ENCODE measurements at places on chromosomes 2 and 18.

DNA sequence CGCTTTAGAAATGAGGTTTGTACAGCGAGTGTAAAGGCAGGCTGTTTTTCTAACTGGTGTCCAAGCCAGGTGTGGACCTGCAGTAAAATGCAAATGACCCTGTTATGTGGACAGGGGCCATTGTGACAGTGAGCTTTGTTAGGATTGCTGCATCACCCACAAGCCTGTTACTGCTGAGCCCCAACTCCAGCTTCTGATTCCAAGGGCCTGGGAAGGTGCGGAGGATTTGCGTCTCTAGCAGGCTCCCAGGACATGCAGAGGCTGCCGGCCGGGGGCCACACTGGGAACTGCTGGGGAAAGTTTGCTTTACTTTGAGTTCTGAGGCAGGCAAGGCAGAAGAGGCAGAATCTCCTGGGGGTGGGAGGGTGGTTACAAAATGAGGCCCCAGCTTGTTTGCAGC, 164.1 kb downstream of the GLI2 start:
- DNase-seq, result no peak

DNA sequence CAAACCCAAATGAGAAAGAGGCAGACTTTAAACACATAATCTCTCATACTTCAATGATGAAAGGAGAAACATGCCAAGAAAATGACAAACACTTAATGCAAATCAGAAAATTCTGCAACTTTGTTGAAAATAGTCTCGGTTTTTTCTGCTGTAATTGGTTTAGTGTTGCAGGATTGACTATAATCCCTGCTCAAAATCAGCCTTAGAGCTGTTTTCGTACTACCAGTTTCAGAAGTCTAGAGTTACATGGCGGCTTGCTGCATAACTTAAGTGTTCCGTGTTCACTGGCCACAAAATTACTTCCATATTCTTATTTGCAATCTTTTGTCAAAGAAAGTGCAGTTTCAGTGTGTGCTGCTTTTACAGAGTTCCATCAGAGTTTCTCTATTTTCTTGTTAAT, 48.9 kb upstream of the ITGAV start:
- no peak for DNase-seq

- DNase-seq, result no peak
These were observed 115.5 kb downstream of the MGAT5 start for GRCh38 chr2:134369220-134369902.

DNA sequence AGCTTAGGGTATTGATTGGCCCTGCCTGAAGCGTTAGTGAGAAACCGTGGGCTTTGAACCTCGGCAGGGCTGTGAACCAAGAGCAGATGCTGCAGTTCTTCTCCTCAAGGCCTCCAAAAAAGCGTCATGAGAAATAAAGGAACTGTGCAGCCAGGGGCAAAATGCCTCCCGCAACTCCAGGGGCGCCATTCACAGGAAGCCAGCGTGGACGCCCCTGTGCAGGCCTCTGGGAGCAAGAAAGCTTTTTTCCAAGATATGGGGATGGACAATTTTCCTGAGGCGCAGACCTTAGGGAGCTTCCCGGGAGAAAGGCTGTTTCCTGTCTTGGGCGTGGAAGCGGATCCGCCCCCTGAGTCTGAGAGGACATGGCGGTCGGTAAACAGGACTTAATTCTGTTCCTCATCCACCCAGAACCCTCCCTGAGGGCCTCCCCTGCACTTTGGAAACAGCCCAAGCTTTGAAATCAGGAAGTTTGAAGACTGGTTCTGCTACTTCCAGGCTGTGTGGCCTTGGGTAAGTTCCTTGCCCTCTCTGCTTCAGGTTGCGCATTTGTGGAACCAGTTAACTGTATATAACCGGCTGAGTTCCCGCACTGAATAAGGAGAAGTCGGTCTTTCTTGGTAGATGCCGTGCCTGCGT, 29.6 kb upstream of the CABLES1 start:
- DNase-seq, result peak; percentile 17

- no peak for DNase-seq
These were observed 60.2 kb downstream of the DPP4 start for GRCh38 chr2:162013514-162014475.

DNA sequence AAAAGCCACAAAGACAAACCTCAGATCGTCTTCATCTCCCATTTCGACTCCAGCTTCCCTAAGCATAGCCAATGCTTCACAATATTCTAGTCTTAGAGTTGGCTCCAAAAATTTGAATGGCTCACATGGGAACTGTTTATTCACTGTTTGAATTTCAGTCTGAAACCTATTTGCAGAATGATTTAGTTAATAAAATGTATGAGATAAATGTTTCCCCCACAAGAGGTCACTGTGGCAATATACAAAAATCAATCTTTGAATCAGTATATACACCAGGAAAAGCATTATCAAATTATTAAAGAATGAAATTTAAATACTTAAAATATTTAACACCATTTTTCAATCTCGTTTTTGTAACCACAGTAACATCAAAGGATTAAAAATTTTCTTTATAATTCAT, 40.0 kb upstream of the MCM6 start:
- no peak for DNase-seq

DNA sequence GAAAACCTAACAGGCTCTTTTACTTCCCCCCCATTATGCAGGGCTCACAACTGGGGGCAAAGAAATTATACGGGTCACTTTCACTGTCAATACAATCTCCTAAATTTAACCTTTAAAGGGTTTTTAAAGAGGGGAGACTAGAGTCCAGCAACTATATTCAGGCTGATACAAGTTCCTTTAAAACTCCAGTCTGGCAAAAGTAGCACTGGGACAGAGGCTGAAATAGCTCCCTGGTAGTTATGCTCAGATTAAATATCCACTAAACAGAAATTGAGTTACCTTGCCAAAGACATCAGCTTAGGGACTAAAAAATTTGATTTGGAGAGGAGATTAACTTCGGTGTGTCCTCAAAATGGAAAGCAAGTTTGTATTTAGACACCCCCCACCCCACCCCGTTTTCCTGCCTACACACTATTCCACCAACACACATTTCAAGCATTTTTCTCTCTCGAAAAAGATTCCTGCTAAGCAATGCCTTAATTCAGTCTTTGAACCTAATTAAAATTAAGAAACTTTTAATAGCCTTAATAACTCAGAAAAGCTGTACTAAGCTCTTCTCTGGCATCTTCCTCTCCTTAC, 127.2 kb downstream of the OSBPL1A start:
- no peak for DNase-seq

DNA sequence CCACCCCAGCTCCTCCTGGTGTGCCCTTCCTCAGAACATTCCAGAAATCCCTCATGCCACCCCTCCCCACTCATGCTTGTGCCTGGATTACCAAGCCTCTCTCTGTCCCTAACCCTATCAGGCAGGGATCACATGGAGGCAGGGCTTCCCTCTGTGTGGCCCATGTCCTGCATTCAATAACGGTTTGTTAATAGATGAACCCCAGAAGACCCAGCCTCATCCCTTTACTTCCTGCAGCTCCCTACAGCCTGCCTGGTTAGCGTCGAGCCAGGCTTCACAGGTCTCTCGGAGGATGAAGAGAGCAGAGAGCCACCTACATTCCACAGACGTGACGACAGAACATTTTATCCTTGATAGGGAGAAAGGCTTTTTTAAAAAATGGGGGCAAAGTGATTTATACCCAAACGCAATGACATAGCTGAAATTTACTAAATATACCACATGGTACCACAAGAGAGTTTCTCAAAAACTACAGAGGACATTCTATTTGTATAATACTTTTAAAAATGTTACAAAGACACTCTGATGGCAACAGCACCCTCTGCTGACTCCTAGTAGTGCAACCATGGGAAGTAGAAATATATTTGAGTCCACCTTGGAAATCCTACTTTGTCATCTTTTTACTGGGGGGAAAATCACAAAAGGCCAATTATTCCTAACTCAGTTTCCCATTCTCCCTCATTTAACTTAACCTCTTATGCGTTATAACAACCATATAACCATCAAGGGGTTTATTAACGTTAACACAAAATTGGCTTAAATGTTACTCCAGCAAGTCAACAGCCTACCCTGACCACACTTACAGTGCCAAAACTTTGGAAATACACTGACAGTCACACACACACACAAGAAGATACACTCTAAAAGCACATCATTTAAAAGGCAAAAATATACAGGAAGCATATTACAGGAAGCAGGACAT, 30.7 kb downstream of the FBXO15 start:
- DNase-seq, result peak; percentile 41

DNA sequence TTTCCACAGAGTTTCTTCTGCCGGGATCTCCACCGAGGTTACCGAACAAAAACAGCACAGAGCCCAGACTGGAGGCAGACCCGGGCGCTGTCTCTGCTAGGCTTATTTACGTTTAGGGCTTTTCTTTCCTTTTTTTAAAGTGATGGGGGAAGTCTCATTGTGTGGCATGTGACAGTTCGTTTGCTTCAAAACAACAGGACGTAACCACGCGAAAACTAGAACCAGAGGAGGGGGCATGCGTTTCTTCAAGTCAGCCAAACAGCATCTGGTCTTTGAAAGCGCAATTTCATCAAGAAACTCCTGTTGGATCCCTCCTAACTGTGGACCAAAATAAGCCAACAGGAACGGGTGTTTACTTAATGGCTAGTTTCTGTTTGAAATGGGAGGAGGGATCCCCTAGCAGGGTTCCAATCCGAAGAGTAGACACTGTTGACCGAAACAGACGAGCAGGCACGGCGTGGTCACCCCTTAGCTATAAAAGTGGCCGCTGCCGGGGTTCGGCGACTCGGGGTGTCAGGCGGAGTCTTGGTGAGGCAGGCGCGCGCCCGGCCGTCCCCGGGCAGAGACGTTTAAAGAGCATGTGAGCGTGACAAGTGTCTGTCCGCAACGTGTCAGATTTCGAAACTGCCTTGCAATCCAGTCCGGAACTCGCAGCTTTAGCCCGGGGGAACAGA, 997 bp upstream of the TGIF1 start:
- no peak for DNase-seq

- DNase-seq, result no peak
These were observed 144.0 kb downstream of the DDX1 start for GRCh38 chr2:15735484-15736326.

DNA sequence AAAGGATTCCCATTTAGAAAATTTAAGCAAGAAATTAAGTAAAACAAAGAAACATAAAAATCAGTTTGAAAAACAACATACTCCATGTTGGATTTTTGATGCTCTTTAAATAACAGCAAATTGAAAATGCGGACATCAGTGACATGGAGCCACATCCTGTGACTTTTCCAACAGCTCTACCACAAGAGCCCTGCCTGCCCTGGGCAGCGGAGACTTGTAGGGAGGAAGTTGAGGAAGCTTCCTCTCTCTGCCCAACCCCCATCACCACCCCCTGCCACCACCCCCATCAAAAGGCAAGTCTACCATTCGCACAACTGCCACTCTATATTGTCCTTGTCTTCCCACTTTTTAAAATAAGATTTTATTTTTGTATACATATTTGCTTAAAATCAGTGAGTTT, 32.8 kb upstream of the DAPL1 start:
- DNase-seq, result no peak

GRCh38 chr2:58862244-58862643, 621.1 kb upstream of the FANCL start:
- DNase-seq, result no peak

DNA sequence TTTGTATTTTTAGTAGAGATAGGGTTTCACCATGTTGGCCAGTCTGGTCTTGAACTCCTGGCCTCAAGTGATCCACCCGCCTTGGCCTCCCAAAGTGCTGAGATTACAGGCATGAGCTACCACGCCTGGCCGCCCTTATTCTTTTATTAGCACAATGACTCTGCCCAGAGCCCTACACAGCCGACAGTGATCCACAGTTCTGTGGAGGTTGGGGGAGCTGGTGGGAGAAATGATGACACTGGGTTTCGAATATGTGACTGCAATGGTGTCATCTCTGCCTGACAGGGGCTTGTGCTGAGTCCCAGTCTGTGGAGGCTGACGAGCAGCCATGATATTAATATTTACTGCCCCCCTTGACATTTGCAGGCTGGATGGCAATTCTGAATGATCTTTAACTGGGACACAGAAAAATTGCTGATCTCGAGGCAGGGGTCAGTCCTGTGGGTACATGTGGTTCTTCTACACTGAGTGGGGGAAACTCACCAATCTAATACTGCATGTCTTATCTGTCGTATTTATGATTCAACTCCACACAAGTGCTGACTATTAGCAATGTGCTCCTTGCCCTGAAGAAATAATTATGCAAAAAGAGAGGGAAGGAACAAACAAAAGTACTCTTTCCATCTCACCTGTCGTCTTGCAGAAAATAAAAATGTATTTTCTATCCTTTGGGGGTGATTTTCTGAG, 6.3 kb upstream of the CTAGE1 start:
- no peak for DNase-seq

DNA sequence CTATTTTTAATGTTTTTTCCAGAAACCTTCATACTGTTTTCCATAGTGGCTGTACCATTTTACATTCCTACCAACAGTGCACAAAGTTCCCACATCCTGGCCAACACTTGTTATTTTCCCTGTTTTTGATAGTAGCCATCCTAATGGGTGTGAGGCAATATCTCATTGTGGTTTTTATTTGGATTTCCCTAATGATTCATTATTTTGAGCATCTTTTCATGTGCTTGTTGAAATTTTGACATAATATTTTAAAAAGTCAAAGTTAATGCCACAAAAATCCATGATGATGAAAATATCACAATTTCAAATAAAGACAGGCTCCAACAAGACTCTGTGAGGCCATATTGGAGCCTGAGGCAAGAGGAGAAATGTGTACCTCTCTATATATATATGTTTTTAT, 50.2 kb downstream of the VWA3B start:
- DNase-seq, result no peak

DNA sequence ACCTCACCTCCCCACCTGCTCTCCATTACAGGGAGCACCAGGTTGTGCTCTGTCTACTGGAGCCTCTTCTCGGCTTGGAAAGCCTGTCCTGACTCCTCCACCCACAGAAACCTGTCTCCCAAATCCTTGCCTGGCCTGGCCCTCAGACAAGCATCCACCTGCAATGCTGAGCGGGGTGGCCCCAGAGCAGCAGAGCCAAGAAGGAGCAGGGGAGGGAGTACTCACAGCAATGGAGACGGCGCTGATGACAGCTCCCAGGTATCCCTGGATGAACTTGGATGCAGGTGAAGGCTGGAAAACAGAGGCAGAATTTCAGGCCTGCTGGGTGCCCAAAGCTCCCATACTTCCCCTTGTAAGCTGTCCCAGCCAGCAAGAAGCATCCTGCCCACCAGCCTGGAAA, 72.8 kb downstream of the SFXN5 start:
- no peak for DNase-seq

DNA sequence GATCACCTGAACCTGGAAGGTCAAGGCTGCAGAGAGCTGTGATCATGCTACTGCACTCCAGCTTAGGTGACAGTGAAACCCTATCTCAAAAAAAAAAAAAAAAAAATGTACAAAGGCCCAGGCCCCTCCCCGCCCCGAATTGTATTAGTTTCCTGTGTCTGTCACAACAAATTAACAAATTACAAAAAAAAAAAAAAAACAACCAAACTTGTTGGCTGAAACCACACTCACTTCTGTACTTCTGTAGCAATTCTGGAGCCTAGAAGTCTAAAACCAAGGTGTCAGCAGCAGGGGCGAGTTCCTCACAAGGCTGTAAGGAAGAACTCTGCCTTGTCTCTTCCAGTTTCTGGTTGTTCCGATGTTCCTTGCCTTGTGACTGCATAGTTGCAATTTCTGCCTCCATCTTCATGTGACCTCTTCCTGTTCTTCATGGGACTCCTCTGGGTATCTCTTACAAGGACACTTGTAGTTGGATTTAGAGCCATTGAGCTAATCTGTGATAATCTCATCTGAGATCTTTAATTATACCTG, 100.8 kb upstream of the ZSWIM2 start:
- DNase-seq, result no peak
